HuH-7.5 (cell line): ENCODE measurements at places on chromosomes 7 and 10.

DNA sequence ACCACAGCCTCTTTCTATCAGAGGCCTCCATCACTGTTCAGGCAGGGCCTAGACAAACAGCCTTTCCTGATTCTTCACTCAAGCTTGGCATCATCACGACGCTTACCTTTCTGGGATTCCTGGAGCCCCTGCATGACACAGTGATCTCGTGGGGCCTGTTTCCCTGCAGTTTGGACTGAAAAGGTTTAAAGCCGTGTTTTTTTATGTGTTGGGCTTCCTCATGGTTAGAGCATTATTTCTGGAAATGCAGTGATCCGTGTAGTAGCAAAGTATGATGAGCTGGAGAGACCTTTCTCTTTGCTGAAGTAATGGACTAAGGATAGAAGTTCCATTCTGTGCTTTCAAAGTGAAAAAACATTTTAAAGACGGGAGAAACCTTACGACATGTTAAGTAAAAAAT lies 169.1 kb downstream of the BMPER start:
- DNase-seq: no peak

GRCh38 chr10:47239211-47239610 lies 60.8 kb upstream of the GDF10 start:
- no peak for DNase-seq

- DNase-seq: no peak
These were observed 121.3 kb upstream of the GDF10 start for GRCh38 chr10:47178537-47179290.

GRCh38 chr10:103678178-103678526 lies 177.2 kb downstream of the SH3PXD2A start:
- no peak for DNase-seq

DNA sequence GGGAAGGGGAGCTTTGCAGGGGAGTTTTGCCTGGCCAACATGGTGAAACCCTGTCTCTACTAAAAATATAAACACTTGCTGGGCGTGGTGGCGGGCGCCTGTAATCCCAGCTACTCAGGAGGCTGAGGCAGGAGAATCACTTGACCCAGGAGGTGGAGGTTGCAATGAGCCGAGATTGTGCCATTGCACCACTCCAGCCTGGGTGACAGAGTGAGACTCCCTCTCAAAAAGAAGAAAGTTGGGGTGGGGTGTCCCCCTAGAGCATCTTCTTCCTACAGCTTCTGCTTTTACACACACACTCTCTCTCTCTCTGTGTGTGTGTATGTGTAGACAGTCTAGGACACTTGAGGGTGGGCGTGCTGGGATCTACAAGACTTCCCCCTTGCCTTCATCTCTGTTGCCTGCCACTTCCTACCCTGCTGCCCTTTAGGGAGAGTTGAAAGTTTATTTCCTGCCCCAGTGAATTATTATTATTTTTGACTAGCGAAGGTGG lies 21.7 kb downstream of the PLAU start:
- no peak for DNase-seq

- peak; percentile 84 for DNase-seq
These were observed 2.0 kb upstream of the PLCE1 start for GRCh38 chr10:93991596-93992284.

DNA sequence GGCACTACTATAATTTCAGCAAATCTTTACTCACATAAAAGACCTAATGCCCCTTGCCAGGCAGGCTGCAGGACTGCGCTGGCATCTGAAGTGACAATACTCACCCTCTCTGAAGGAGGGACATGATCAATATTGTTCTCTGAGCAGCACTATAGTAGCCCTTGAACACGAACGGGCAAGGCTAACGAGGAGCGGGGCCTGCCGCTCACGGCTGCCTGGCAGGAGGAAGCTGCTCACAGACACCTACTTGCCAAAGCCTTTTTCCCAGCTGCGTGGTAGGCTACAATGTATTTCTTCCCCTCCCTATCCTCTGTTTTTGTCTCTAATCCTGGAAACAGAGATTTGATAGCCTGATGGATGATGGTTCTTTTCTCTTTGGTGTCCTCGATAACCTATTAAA lies 19.9 kb downstream of the PUS7 start:
- DNase-seq: no peak

- no peak for DNase-seq
These were observed 105.7 kb upstream of the CARD11 start for GRCh38 chr7:3149231-3149995.

DNA sequence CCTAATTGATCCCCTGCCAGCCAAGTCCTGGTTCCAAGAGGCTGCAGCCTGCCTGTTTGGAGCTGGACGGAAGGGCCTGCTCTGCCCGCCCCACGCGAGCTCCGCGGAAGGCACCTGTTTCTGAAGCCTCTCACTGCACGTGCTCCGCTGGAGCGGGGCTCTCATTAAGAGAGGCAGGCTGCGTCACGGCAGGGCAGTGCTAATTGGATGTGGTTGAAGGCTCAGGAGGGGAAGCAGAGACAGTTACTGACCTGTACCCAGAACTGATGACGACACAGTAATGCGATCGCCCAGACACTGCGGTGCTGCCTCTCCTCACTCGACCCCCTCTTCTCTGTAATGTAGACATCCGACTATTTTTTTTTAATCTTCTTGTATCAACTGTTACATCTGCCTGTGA lies 411.1 kb upstream of the MGMT start:
- no peak for DNase-seq

DNA sequence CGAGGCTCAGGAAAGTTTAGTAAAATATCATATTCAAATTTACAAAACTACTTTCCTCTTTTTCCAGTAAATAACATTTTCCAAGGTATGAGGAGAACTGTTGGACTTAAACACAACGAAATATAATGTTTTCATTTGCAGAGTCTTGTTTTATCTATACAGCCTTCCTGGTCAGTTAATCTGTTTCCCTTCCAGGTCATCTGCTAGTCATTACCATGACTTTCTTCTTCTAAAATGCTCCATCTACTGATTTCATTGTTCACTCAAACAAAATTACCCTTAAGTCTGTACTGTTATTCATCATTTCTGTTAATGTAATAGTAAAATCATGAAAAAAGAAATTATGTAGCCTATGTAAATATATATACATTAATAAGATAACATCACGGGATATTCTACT lies 69.8 kb downstream of the GNAI1 start:
- DNase-seq: no peak

- DNase-seq: no peak
These were observed 686 bp upstream of the MIOS start for GRCh38 chr7:7565746-7566650.

GRCh38 chr10:3415878-3416605 lies 243.5 kb upstream of the PITRM1 start:
- DNase-seq: no peak

DNA sequence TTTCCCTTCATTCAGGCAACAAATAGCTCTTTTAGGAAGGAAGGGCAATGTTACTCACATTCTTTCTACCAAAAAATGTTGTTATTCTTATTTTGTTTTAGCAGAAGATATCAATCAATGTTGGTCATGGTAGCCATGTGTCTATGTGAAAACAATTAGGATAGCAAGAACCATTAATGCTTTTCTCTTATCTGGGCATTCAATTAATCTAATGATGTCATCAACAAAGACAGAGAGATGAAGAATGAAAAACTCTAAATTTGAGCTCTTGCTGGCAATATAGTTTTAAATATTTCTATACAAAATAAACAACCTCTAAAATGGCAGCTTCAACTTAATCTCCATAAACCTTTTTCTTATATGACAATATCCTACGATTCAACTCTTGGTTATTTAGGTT lies 353.7 kb upstream of the ANKRD30A start:
- DNase-seq: no peak

GRCh38 chr10:113997428-113997827 lies 46.2 kb upstream of the ADRB1 start:
- no peak for DNase-seq

DNA sequence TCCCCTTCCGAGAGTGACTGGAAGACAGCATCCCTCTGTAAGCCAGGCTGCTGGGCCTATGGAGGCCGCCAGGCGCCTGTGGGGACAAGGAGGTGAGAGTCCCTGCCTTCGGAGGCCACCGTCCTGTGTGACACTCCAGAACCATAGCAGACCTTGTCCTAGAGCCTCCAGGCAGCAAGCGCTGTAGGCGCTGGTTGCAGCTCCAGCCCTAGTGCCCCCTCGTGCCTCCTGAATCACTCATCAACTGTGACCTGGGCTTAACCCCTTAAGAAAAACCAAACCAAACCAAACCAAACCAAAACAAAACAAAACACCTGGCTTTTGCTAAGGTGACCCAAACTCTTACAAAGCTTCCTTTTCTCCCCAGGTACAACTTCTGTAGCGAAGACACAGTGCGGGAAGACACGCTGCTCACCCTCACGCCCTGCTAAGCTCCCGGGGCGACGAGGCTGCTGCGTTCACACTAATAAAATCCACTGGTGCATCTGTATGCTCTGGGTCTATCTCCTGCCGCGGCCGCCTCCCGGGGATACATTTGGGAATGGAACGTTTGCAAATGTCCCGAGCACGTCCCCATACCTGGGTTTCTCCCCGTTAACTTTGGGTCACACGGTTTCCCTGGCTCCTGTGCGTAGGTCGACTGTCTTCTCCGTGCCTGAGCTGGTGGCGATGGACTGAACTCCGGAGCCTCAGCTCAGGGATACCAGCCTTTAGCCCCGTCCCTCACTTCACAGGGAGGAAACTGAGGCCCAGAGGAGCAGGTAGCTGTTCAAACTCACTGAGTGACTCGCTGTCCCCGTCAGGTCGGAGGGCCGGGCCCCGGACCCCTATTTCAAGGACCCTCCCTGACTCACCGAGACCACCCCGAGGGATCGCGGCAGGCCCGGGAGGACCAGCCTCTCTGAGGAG lies 11.8 kb upstream of the PNLIPRP2 start:
- DNase-seq: no peak

- DNase-seq: no peak
These were observed 593.6 kb downstream of the GRM8 start for GRCh38 chr7:126659124-126659523.

GRCh38 chr7:117873310-117874190 lies at the start of gene CTTNBP2:
Gene CTTNBP2 (minus strand): TSS chr7:117873441. CDS start chr7:117873415, 26 bp downstream.
- DNase-seq: peak; percentile 40

DNA sequence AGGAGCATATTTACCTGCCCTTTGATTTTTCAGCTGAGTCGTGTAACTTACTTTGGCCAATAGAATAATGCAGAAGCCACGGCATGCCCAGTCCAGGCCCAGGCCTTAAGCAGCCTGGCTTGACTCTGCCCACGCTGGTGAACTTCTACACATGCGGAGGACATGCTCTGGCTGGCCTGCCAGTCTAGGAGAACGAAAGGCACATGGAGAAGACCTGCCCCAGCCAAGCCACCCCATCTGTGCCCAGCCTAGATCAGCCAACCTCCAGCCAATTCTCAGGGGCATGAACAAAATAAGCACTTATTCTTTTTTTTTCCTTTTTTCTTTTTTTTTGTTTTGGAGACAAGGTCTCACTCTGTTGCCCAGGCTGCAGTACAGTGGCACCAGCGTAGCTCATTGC lies 112.7 kb upstream of the NANOS1 start:
- DNase-seq: no peak

DNA sequence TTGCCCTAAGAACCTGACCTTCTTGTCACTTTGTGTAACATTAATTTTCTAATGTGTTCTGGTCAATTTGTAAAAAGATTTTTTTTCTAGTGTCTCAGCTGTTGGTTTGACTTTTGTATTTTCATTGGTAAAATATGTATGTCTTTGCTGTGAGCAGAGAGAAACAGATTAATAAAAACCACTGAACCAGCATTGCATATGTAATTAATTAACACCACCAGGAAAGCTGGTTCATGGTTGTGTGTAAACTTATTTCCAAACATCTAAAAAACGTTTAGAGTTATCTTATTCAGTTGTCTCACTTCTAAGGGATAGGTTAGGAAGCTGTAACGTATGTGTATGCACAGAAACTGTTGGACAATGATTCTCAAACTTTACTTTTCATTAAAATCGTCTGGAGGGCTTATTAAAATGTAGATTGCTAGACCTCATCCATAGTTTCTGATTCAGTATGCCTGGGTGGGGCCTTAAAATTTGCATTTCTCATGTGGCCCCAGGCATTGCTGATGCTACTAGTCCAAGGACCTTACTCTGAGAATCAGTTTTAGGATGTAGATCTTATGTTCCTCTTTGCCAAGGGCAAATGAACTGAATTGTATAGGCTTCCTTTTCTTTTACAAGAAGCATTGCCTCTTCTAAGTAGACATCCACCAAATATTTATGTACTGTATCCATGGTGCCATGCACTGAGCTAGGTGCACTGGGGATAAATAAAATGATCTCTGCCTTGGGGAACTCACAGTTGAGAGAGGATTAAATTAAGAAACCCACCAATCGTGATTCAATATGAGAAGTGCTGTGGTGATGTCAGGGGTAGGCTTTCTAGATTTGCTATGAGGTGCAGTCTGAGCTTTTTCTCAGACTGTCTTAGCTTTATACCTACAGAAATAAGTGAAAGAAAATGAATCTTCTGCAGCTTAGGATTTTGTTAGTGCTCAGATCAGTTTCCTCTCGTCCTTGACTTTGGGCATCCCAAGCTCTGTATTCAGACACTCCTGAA lies 98.7 kb downstream of the AUTS2 start:
- no peak for DNase-seq

DNA sequence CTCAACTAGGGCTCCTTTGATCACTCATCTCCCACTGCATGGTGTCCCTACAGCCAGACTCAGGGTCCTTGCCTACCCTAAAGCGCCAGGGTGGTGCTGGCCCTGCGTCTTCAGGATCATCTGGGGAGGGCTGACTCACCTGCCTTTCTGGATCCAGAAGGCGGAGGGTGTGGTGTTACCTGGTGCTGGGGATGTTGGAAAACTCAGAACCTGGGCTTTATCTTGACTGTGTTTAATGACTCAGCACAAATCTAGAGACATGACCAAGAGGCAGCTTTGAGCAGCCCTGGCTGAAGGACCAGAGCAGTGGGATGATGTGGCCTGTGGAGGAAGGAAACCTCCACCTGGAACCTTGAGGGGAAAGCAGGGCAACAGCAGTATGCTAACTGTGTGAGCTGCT lies 96.5 kb downstream of the GRK5 start:
- no peak for DNase-seq

DNA sequence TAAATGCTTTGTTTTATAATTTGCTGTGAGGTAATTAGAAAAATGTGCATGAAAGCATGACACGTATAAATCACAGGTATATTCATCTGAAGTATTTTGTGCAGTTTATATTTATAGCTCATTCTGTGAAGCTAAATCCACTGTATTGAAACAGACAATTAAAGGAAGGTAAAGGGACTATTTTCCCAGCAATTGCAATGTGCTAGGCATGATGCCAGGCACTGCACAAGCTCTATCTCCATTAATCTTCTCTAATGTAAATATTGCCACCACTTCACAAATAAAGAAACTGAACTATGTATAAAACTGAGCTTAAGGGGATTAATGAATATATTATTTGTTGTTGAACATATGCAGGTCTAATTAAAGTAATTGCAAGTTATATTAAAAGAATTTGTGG lies 1012.5 kb downstream of the NRG3 start:
- DNase-seq: no peak
